ENCODE measurements at places on chromosomes 6 and 20.

DNA sequence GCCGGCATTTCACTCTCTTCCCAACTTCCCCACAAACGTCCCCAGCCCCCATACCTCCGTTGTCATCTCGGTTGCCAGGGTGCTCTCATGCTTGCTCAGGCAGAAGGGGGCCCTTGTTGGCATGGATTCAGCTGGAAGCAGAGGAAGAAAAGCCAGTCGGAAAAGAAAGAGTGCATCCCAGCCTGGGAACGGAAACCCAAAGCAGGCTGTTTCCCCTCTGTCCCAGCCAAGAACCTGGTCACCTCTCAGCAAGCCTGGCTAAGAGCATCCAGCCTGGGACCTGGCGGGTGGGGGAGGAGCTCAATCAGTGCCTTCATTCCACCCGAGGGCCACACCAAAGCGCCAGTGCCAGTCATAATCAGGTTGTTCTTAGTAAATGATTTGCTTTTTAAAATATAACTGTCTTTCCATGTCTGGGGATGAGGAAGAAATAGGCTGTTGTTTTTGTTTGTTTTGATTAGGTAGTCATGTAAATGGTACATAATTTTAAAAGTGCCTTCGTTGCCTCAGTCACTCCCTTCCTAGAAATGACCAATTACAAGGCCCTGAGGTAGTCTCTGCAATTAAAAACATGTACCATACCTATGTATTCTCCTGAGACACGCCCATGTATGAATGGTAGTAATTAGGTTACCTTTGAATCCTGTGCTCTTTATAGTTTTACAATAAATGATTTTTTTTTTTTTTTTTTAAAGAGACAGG lies 21.1 kb downstream of the CHMP4B start:
- DNase-seq = no peak

- peak; percentile 94 for DNase-seq
Observed at GRCh38 chr6:7542874-7543624, 1.6 kb downstream of the DSP start.

- DNase-seq = no peak
Observed at GRCh38 chr6:111866857-111867256, 6.4 kb downstream of the FYN start.

DNA sequence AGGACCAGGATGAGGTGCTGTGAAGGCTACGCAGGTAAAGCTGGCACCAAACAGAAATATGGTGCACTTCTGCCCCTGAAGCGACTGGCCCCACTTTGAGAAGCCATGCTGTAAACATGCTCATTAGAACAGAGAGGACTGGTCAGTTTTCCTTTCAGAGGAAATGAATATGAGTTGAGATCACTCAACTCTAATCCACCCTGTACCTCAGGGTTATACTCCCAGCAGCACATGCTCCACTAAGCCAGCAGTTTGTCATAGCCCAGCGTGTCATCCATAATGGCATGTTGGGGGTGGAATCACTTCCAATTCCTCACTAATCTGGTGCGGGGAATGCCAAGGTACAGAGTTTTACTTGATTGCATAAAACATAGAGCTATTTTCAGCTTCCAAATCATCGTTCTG lies 98.1 kb downstream of the HIVEP2 start:
- DNase-seq = peak; percentile 77

DNA sequence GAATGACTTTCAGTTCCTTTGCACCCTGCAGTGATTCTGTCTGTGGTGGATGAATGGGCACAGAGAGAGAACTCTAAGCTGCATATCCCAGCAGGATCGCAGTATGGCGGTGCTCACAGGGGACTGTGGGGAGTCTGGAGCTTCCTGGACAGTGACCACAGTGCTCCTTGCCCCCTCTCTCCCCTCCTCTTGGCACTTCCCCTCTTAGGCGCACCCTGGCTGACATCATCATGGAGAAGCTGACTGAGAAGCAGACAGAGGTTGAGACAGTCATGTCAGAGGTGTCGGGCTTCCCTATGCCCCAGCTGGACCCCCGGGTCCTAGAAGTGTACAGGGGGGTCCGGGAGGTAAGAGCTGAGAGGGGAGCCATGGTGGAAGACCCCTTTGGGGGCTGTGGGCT lies 8.6 kb downstream of the BYSL start:
- no peak for DNase-seq

DNA sequence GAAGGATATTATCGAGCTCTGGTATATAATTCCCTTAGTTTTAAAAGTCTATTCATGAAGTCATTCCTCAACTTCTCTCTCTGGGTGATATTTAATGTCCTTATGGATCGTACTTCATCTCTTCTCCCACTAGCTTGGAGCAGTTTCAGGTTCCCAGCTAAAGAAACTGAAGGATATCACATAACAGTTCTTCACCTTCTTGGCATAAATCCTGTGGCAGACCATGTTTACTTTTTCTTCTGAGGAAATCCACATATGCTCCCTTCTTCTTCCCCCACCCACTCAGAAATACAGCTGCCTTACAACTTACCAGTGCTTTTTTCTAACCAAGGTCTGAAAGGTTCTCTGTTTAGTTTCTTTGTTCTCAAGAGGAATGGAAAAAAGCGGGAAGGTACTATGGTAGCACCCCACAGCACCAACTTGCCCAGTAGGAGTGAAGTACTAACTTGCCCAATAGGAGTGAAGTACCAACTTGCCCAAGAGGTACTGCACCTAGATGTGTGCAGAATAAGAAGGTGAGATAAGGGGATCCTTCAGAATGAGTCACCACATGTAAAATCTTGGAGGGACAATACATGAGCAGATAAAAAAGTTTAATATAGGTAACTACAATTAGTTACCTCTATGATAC lies 53.1 kb downstream of the TSPYL4 start:
- no peak for DNase-seq

GRCh38 chr6:105872249-105872648 lies 213.9 kb upstream of the PRDM1 start:
- no peak for DNase-seq

Data from osteoblast (primary cell).